ENCODE measurements at places on chromosomes 3 and 15. TPM values are rescaled to one million over a fixed set of nuclear protein-coding genes. Genes with fewer than 3 reads are reported as not detected.

GRCh38 chr3:113035387-113035982, 44.7 kb downstream of the GTPBP8 start:
- DNase-seq, result no peak

DNA sequence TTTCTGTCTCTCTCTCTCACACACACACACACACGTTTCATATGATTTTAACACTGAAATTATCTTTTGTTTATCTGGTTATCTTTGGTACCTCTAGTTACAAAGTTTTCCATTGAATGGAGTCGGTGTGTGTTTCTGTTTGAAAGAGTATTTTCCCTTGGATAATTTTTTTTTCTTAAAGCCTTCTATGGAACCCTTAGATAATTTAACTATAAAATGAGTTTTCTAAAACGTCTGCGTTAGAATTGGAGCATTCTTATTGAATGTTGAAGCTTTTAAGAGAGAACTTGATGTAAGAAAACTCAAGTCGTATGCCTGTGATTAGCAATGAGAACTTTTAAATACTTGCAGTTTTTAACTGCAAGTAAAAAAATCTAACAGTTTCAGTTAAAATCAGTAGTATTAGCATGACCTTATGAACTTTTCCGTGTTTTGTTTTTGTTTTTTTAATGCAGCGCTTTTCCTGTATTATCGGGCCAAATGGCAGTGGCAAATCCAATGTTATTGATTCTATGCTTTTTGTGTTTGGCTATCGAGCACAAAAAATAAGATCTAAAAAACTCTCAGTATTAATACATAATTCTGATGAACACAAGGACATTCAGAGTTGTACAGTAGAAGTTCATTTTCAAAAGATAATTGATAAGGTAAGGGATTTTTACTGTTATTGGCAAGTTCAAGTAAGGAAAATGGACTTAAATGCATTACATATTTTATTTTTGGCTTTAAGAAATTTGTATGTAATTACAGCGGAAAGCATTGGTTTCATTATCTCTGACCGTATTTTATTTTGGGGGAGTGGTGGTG, 3.0 kb downstream of the SMC4 start:
- no peak for DNase-seq

- DNase-seq, result no peak
These were observed 364.0 kb downstream of the ZIC1 start for GRCh38 chr3:147773116-147773630.

DNA sequence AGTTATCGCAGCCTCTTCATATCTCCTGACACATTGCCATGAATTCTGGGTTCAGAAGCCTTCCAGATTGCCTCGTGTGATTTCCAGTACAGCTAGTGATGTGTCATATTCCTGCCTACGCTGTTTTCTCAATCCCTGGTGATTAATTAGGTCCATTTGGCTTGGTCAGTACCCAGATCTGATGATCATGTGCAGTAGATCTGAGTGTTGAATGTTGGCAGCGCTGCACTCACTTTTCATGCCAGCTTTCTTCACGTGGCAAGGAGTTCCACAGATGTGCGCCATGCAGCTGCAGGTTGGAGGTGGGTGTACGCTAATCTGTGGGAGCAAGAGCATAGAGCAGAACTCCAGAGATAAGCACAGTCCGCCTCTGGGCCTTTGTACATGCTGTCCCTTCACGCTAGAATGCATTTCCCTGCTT, 86.9 kb upstream of the COL6A5 start:
- DNase-seq, result peak; percentile 69

- no peak for DNase-seq
These were observed 118.1 kb downstream of the LRRK1 start for GRCh38 chr15:101037090-101037830.

KBTBD13 gene
- total RNA-seq, result 8.4 TPM

GOLGA8G gene
- not detected for total RNA-seq

DNA sequence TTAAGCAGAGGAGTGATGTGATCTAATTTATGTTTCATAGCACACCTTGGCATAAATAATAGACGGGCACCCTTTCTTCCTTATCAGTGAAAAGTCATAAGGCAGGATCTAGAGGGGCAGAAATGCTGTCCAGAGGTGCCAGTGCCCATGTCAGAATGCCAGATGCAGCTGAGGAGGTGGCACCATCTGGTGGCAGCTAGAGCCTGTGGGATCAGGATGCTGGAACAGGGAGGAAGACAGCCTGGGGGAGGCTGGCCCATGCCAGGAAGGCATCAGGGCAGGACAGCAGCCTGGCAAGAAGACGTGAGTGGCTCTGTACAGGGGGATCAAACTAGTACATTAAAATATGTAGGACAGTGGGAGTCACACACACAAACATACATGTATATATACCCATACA, 16.5 kb downstream of the MYH15 start:
- DNase-seq, result no peak

ERC2 gene
- total RNA-seq, result 0.76 TPM

GRCh38 chr15:101528108-101528916, 38.8 kb upstream of the PCSK6 start:
- DNase-seq, result peak; percentile 77

ANKRD34C gene
- total RNA-seq, result 0.11 TPM

GRCh38 chr15:48493763-48494225, 151.7 kb downstream of the FBN1 start:
- no peak for DNase-seq

GRCh38 chr15:43143203-43143941, 10.0 kb downstream of the TMEM62 start:
- DNase-seq, result no peak

STRIT1 gene
- 0.84 TPM for total RNA-seq

DNA sequence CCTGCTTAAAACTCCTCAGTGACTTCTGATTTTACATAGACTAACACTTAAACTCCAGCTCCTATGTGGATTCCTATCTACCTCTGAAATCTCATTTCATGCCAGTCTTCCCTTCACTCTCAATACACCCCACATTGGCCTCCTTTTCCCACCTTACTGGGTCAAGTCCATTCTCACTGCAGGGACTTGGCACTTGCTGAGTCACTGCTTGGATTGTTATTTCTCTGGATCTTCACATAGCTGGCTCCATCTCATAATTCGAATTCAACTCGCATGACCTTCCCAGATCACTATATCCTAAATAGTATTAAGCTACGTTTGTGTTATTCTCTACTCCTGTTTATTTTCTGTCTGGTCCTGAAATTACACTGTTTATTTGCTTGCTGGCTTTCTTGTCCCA, 59.6 kb upstream of the FRMD4B start:
- no peak for DNase-seq

DNA sequence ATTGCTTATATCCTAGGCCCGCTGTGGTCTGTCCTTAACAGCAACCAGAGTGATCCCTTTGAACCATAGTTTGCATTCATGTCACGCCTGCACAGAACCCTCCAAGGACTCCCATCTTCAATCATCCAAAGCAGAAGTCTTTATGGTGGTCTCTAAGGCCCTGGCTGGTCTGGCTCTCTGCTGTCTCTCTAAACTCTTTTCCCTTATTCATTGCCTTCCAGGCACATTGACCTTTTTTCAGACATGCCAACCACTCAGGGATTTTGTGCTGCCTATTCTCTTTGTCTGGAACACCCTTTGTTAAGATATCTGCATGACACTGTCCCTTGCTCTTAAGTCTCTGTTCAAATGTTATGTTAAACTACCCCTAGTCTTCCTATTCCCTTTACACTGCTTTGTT, 21.9 kb upstream of the ZBTB47 start:
- DNase-seq, result no peak

DET1 gene
- 6.5 TPM for total RNA-seq

OSBPL10 gene
- total RNA-seq, result 6.6 TPM

- DNase-seq, result no peak
These were observed 161.3 kb upstream of the ATP11B start for GRCh38 chr3:182632077-182632393.

GRCh38 chr3:38985981-38986380, 65.8 kb downstream of the SCN11A start:
- DNase-seq, result no peak

GRCh38 chr15:62758126-62758951, 284.2 kb upstream of the TPM1 start:
- no peak for DNase-seq

IQCF5 gene
- total RNA-seq, result not detected

CYP8B1 gene
- total RNA-seq, result not detected

- DNase-seq, result peak; percentile 68
These were observed 435 bp downstream of the RAB27A start for GRCh38 chr15:55289011-55289745.

GRCh38 chr3:14506626-14507304, 33.4 kb downstream of the GRIP2 start:
- no peak for DNase-seq

GRCh38 chr3:46953234-46954010, 23.1 kb downstream of the CCDC12 start:
- DNase-seq, result no peak

OIP5 gene
- total RNA-seq, result 0.51 TPM

ARGFX gene
- total RNA-seq, result not detected

DNA sequence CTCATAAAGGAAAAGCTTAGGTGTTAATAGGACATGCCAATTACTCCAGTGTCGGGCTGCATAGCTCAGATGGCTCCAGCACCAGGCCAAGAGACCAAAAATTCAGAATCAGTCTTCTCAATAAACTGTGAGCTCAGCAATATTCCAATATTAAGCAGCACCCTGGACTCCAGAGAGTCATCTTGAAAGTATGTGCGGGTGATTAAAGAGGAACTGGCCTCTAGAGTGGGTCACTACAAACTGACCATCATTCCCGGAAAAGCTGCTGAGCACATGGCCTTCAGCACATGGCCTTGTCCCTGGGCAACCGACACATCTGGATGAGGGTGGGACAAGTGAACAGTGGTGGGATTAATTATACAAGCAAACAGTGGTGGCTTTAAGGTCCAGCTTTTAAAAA, 59.0 kb downstream of the MAGI1 start:
- DNase-seq, result no peak

Measured in Right ventricle myocardium inferior (tissue), 1 donor.